Activated CD4-positive, alpha-beta T cell treated with anti-CD3 and anti-CD28 coated beads for 24 hours (primary cell): ENCODE measurements at places on chromosomes 7 and 10.

DNA sequence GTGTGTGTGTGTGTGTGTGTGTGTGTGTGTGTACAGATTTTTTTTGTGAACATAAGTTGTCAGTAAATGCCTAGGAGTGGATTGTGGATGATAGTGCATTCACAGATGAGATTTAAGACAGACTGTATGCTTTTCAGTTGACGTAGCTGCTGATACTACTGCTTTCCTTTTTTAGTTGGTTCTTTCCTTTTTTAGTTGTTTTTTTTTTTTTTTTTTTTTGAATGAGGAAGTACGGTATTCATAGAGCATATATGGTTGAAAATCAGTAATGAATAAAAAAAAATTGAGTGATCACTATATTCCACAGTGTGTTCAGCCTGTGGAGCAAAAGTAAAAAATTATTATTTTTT lies 80.5 kb downstream of the RBM33 start:
- DNase-seq, result no peak

DNA sequence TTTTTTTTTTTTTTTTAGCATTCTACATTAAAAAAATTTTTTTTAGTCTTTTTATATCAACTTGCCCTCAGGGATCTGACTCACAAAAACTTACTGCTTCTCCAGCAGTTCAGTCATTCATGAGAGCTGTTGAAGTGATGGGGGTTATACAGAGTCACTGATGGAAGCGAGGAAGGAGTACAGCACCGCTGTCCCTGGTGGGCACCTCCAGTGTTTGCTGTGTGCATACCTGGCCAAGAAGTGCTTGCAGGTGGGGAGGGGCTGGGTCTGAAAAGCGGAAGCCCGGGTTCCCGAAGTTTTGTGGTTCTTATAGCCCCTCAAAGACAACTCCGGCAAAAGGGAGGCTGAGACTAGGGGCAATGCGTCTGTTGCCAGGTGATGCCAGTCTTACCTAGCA lies 46.2 kb downstream of the MINDY4 start:
- DNase-seq, result no peak

- DNase-seq, result no peak
These were observed 116.6 kb downstream of the SPAG6 start for GRCh38 chr10:22461891-22462290.

DNA sequence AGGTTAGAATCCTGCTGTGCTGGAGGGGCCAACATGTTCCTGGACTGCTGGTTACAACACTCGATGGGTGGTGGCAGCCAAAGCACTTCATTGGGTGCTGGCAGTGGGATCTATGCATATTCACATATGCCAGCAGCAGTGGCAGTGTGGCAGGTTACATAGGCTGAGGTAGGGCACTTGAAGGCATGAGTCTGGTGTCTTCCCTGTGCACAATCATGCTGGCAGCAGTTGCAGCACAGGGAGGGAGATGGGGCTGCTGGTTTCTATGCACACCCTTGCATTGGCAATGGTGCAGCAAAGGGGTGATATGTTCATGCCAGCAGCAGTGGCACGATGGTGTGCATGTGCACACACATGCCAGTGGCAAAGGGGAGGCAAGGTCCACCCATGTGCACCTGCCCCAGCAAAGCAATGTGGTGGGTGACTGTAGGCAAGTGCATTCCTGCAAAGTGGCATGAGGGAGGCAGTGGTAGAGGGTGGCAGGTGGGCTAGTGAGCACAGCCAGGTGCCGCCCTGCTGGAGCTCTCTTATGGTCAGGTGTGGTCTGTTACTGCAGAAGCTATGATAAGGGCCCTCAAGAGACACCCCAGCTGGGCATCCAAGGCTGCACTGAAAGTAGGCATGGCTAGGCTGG lies 356.2 kb upstream of the STEAP1 start:
- DNase-seq, result no peak

DNA sequence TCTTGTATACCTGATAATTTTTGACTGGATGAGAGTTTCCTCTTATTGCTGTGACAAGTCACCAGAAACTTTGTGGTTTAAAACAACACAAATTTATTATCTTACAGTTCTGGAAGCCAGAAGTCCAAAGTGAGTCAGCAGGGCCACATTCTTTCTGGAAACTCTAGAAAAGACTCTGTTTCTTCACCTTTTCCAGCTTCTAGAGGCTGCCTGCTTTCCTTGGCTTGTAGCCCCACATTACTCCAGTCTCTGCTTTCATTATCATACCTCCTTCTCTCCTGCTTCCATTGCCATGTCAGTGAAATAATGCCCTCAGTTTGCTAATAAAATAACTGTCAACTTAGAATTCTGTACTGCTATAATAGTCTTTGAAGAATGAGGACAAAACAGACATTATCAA lies 65.3 kb downstream of the VCL start:
- no peak for DNase-seq

- DNase-seq, result no peak
These were observed 1255.3 kb upstream of the LRRN3 start for GRCh38 chr7:109835577-109835976.

- no peak for DNase-seq
These were observed 34.1 kb upstream of the TES start for GRCh38 chr7:116176226-116176625.

DNA sequence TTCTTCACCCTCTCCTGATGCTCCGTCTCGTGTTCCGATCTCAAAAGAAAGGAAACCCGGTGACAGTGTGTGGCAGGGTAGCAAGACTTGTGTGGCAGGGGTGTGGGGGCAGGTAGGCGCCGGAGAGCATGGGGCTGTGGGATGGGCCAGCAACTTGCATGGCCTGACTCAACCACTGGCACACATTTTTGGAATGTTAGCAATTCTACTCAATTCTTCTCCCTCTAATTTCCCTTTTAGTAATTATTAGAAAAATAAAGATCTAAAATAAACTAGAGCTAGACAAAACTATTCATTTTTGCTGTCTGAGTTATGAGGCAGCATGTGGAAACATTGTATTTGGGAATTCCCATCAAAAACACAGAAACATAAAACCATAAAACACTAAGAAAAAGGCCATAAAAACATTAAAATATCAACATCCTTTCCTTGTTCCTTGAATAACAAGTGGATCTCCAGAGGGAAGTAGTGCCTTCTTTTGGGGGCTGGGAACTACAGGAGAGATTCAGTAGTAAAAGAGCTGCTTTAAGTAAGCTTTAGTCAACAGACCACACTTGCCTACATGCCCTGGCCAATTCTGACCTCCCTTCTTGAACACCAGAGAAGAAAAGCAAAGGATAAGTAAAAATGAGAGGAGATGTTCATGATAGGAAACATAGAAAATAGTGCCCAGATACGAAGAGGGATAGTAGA lies 21.8 kb downstream of the SEMA3C start:
- no peak for DNase-seq

- no peak for DNase-seq
These were observed 54.7 kb downstream of the STEAP1B start for GRCh38 chr7:22445140-22445743.

DNA sequence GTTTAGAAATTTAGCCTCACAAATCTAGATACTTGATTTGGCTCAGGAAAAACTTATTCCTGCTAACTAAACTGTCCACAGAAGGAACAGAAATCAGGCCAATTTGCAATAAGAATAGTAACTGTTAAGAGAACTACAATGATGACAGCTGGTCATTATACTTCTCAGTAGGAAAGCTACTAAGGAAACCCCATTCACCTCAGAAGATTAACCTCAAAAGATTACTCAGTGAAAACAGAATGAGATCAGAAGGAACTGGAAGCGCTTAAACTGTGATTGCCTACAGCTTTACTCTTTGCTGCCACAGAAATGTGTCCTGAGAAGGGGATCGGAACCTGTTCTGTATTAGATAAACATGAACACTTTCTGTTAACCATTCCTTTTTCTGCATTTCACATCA lies 24.3 kb upstream of the DNAJB12 start:
- no peak for DNase-seq

- DNase-seq, result no peak
These were observed 15.7 kb downstream of the SLIT1 start for GRCh38 chr10:97169911-97170693.

GRCh38 chr7:70027867-70028266 lies 429.6 kb downstream of the AUTS2 start:
- no peak for DNase-seq

- DNase-seq, result no peak
These were observed 65.6 kb downstream of the HBP1 start for GRCh38 chr7:107234436-107234835.

DNA sequence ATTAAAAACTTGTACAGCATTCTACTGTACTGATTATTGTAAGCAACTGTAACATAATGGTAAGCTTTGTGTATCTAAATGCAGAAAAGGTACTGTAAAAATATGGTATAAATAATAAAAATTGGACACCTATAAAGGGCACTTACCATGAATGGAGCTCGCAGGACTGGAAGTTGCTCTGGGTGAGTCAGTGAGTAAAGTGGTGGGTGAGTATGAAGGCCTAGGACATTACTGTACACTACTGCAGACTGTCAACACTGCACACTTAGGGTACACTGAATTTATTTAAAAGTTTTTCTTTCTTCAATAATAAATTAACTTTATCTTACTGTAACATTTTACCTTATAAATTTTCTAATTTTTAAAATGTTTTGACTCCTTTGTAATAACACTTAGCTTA lies 118.6 kb upstream of the ASAH2 start:
- no peak for DNase-seq

DNA sequence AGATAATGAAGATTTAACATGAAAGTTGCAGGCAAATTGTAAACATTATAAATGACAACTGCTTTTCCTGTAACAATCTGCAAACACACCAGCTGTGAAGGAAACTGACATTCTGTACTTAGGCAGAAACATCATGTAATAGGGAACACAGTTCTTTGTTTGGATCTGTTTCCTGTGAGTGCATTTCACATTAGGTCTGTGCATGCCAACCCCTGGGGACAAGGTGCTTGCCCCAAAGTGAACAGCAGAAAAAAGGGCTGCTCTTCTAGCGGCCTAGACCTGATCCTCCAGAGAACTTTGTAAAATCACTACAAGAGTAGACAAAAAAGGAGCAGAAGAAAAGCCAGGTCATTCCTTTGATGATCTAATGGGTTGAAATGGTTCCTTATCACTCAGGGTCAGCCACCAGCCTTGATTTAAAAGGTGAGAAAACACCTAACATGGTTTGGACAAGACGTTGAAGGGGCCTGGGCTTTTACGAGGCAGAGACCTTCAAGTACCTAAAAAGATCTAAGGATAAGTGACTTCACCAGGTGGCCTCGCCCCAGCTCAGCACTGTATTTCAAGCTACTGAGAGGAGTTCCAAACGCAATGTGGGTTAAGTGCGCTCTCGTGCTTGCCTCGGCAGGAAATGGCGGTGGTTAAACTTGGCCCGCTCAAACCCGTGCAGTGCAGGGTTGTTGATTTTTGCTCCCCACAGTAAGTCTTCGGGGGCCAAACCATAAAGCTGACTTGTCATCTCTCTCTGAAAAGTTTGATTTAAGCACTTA lies 249.7 kb downstream of the CREB5 start:
- no peak for DNase-seq

GRCh38 chr10:99560277-99561126 lies 27.8 kb downstream of the NKX2-3 start:
- peak; percentile 34 for DNase-seq

- no peak for DNase-seq
These were observed 99.8 kb downstream of the EPDR1 start for GRCh38 chr7:38020121-38020785.

DNA sequence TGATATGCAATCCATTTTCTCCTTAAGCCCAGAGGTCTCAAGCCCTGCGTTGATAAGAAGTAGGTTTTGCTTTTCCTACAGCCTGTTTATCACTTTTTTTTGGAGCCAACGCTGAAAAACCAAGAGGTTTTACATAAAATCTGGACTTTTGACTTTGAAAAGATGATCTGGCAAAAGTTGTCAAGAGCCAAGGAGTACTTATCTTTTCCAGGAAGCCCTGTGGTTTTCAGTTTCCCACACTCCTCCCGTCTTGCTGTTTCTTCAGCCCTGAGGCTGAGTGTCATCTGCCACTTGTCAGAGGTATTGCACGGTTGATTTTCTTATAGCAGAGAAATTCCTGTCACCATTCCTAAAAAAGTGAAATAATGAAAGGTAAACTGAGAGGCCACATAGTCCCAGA lies 108.7 kb downstream of the TYW1 start:
- DNase-seq, result no peak

DNA sequence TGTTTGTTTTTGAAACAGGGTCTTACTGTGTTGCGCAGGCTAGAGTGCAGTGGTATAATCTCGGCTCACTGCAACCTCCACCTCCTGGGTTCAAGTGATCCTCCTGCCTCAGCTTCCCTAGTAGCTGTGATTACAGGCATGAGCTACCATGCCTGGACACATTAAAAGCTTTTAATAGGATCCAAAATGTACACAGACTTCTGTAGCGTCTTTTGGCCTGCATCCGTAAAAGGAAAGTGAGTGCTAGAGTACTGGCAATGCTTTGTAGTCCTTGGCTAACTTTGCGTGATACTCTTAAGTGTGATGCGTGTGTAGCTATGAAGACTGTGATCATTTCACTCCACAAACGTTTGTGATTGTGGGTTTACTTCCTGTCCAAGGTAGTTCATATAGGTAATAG lies 13.3 kb downstream of the ZRANB1 start:
- DNase-seq, result no peak

GRCh38 chr7:91434836-91435235 lies 170.6 kb downstream of the FZD1 start:
- no peak for DNase-seq

DNA sequence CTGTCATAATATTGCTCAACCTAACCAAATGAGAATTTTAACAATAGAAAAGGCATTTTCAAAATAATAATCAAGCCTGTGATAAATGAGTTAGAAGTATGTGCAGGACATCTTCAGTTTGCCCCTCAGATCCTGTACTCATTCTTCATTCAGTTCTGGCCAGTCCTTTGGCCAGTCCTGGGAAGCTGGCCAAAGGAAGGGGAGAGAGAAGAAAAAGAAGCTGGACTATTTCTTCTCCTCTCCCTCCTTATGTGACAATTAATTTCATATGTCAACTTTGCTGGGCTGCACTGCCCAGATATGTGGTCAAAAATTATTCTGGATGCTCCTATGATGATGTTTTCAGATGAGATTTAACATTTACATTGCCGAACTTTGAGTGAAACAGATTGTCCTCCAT lies 31.6 kb upstream of the ITGB8 start:
- no peak for DNase-seq
